Fibroblast of the aortic adventitia (primary cell): ENCODE measurements at places on chromosomes 1 and 21. TPM values are rescaled to one million over a fixed set of nuclear protein-coding genes. Genes with fewer than 3 reads are reported as not detected.

GRCh38 chr1:47942240-47942629 lies 55.0 kb downstream of the TRABD2B start:
- no peak for DNase-seq

GRCh38 chr21:40254540-40255465 lies 387.6 kb downstream of the PCP4 start:
- DNase-seq: no peak

DNA sequence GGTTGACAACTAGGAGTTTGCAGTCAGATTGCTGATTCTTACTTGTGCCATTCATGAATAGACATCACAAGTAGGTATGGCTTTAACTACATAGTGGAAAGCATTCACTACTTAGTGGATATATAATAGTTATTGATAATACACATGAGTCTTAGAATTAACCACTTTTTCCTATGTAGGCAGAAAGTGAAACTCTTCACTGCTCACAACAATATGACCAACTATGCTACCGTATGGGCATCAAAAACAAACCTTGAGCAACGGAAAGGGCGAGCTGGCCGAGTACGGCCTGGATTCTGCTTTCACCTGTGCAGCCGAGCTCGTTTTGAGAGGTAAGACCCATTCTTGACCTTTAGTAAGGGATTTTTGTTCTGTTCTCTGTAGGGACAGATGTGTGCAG lies 38.7 kb downstream of the DHX9 start:
- DNase-seq: no peak

- DNase-seq: no peak
Measured at GRCh38 chr1:48652334-48652733, 124.4 kb downstream of the BEND5 start.

- DNase-seq: no peak
Measured at GRCh38 chr1:242057745-242058115, 58.8 kb upstream of the MAP1LC3C start.

DNA sequence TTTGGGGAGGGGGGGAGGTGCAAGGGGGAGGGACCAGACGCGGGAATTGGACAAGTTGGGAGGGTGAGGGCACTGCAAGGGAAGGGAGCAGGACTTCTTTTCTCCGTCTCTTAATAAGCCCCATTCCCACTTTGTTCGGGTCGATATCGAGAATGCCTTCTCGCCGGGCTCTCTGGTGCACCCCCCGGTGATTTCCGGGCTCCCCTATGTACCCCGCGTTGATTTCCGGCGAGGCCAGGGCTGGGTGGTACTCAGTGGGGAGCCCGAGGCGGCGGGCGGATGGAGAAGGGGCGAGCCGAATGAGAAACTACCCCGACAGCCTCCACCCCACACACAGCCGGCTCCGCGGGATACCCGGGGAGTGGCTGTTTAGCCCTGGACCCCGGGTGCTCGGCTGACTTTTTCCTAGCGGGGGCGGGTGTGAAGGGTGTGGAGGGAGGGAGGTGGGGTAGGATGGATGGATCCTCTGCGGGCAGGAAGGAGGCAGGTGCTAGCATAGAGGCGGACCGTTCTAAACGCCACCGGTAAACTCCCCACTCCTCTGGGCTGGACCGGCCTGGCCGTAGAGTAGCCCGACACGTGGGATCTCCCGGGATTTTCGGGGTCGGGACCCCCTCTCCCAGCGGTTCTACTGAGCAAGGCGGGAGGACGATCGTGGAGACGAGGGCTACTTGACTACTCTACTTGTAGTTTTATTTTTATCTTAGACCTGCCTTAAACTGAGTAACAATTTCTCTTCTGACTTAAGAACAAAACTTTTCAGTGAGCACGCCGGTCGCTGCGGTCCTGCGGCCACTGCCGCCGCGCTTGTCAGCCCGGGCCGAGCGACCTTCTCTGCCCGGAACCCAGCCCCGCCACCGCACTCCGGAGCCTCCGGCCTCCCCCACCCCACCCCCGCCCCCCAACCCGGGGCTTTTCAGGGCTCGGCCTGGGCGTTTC lies 1.0 kb downstream of the RNF220 start:
- DNase-seq: no peak

- no peak for DNase-seq
Measured at GRCh38 chr1:203217139-203217655, 12.3 kb downstream of the CHIT1 start.

DNA sequence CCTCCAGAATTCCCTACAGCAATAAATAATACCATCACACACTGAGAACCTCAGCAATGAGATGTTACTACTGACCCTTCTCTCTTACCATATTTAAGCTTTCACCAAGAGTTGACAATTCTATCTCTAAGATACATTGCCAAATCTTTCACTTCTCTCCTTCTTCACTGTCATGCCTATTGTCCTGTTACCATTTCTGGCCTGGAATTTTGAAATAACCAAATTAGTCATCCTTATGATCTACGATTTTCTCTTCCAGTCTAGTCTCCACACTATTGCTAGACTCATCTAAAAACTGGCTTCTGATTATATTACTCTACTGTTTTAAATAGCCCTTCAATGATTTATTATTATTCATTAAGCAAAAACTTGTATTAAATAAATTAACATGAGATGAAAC lies 656.1 kb upstream of the ADGRL4 start:
- peak; percentile 44 for DNase-seq

DNA sequence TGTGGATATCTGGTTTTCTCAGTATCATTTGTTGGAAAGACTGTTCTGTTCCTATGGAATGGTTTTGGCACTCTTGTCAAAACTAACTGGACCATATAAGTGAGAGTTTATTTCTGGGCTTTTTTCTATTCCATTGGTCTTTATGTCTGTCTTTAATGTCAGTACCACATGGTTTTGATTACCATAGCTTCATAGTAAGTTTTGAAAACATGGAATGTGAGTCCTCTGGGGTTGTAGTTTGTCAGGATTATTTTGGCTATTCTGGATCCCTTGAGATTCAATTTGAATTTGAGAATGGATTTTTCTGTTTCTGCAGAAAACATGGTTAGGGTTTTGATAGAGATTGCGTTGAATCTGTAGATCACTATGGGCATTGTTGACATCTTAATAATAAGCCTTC lies 107.9 kb downstream of the ZFYVE9 start:
- no peak for DNase-seq

- peak; percentile 70 for DNase-seq
Measured at GRCh38 chr1:58779801-58780382, 4.0 kb downstream of the JUN start.

DNA sequence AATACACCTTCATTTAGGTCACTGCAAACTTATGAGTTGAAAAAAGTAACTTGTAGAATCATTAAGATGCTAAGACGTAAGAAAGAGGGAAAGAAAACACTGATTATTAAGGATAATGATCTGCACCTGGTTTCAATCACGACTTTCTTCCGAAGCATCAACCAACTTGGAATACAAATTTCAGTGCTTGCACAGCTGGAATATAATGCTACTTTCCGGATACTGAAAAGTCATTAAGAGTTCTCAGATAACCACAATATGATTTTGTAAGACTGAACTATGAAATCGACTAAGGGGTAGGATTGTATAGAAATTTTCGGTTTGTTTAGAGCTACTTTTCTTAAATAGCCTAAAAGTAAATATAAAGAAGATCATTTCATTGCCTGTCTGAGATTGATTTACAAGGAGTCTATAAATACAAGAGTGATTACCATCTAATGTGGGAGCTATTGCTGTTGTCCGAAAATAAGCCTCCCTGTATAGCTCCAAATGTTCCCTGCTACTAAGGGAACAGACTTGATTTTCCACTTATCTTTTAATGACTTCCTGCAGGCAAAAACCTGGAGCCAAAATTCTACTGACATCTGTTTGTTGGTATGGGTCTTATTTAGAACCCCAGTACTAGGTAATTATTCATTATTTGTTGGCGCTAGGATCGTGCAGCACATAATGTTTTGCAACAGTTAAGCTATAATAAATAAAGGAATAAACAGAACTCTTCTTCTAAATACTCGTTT lies 673.3 kb downstream of the KCNT2 start:
- no peak for DNase-seq

- DNase-seq: no peak
Measured at GRCh38 chr1:79667848-79668696, 661.5 kb upstream of the ADGRL4 start.

GRCh38 chr1:88357729-88358128 lies 326.3 kb upstream of the PKN2 start:
- DNase-seq: no peak

GRCh38 chr1:6603238-6603914 lies 707 bp upstream of the KLHL21 start:
- peak; percentile 88 for DNase-seq

- DNase-seq: peak; percentile 92
Measured at GRCh38 chr1:231139125-231139649, 22.7 kb upstream of the TRIM67 start.

GRCh38 chr1:51519865-51520699 lies 1.0 kb upstream of the EPS15 start:
- DNase-seq: peak; percentile 91

PCNX2 gene
- 70.7 and 130 TPM in 2 replicates for total RNA-seq

SYTL1 gene
- total RNA-seq: 0.09 TPM in 1 of 2 replicates, not detected in the other

HSD11B1 gene
- 6.3 and 33.3 TPM in 2 replicates for total RNA-seq

DNM3 gene
- 2.0 and 2.1 TPM in 2 replicates for total RNA-seq
